ENCODE measurements at places on chromosomes 11 and 22.

DNA sequence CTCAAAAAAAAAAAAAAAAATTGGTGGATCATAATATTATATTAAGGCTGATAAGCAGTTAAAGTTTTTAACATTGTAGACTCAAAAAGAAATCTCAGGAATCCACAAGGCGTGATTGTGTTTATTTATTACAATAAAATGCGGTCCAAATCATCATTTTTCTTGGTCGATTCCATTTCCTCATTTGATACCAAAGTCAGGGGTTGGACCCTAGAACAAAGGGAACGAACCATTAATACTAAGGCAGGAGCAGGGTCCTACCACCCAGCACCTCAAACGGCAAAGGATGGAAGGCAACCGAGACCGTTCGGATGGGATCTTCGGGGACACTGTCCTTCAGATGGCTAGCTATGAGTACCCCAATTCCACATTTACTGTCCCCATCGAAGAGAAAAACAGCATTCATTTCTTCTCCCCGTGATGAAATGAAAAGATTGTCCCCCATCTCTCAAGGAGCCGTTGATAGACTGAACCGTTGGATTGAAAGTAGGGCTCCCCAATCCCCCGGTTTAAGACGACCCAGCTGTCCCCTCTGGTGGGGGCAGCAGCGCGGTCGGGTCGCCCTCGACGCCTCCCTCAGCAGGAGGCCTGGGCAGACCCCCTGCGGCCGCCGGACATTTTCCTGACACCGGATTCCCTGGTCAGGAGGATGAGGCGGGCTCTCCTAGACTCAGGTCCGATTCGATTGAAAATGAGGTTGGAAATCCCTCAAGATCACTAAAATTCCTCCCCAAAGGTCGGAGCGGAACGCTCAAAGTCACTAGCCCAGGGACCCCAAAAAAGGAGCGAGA is 607 bp downstream of the DMC1 start:
- DNase-seq, result no peak

GRCh38 chr22:49852898-49853894 is at the start of gene ZBED4:
Gene ZBED4 (plus strand): TSS chr22:49853844. CDS start chr22:49883663, 29,819 bp downstream.
- DNase-seq, result peak; percentile 96

DNA sequence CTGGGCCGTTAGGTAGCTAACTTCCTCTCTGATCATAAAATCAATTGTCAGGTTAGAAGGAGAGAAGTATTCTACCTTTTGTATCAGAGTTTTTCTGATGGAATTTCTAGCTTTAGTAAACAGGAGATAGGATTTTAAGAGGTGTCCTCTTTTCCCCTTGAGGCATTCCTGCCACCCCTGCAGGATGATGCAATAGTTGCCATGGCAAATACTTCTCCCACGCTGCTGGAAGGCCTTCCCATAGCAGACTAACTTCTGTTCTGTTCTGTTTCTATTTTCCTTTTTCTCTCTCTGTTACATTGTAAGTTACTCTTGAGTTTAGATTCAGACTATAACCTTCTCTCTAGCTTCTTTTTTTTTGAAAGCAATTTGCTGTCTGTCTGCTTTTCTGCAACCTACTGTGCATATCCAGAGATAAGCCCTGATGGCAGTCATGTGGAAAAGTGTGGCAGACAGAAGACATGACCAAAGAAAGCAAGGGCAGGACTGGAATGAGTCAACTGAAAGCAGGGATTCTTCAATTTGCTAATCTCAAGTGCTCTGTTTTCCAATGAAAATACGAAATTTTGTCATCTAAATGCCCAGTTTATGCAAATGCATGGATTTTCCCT is 679.1 kb downstream of the DLG2 start:
- no peak for DNase-seq

DNA sequence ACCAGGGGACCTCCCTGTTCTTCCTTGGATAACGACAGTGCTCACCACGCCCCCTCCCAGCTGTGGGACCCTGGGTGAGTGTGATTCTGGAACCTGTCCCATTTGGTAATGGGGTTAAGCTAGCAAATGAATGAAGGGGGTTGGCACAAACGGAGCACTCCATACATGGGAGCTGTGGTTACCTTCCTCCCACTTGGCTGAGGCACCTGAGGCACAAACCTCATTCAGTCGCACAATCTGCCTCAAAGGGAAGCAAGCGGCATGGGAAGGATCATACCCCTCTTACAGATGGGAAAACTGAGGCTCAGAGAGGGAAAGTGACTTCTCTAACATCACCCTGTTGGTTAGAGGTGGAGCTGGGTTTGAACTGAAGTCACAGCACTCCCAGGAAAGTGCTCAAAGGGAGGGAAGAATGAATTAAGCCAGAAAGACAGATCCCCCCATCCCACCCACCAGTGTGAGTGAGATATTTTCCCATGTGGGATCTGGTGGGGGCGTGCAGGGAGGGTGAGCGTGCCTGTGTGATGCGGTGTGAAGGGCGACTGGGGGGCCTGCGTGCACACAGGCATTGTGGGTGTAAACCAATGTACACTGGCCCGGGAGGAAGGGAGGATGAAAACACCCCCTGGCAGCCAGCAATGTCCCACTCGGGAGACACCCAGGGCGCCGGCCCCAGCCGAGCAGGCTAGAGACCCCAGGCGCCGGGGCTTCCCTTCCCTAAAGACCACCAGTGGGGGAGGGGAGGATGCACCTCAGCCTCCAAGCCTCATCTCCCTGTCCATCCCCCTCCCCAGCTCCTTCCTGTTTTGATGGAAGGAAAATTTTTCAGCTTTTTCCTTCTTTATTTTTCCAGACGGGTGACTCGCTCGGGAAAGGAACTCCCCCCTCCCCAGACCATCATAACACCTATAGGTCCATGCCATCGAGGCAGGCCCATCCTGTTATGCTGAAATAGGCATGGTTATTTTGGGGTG is 8.0 kb upstream of the PDGFB start:
- no peak for DNase-seq

DNA sequence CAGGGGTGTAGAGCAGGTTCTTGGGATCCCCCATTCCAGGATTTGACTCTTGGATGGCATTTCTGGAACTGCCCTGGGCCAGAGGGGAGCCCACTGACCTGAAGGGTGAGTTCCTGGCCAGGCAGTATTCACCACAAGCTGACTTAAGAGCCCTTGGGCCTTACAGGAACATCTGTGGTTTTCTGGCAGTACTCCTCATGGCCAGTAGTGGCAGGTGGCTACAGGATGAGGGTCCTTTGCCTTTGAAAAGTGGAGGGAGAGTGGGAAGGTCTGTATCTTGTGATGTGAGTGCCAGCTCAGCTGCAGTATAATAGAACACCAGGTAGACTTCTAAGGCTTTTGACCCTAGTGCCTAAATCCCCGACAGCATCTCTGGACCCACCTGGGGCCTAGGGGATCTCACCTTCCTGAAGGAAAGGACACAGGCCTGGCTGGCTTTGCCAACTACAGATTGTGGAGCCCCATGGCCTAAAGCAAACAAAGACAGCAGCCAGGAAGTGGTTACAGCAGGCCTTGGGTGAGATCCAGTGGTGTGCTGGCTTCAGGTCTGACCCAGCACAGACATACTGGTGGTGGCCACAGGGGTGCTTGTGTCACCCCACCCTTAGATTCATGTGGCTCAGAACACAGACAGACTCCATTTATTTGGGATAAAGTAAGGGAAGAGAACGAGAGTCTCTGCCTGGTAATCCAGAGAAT is 9.0 kb downstream of the OR51S1 start:
- DNase-seq, result no peak

DNA sequence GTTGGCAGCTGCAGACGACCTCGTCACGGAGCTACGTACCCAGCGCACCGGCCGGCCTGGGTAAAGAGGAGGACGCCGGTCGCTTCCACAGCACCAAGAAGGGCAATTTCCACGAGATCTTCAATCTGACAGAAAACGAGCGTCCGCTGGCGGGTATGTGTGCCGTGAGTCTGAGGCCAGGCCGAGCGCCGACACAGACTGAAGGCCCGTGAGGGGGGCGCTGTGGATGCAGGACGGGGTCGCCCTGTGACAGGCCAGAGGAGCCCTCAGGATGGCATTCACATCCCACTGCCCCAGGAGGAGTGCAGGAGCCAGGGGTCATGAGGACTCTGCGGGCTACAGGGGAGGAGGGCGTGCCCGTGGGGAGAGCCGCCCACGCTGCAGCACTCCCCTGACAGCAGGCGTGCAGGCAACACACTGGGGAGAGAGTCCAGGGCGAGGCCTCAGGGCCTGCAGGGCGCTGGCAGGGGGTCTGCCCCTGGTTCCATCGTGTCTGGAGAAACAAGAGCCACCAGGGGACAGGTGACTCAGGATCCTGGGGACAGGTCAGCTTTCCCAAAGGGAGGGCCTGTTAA is 53.6 kb downstream of the GRAMD4 start:
- no peak for DNase-seq

DNA sequence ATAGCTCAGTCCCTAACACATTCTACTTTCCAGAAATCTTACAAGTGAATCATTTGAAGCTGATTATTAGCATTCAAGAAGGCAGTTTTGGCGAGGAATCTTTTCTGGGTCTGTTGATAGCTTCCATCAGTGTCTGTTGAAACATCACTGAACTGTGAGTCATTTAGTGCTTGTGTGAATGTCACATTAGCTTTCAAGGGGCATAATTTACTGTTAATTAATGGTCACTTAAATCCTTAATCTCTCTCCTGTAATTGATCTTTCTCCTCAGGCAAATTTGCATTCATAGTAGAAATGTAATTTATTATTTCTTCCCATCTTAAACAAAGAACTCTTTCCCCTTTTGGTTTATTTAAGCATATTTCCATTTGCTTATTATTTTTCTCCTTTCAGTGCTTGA is 2.6 kb downstream of the HTR3B start:
- no peak for DNase-seq

DNA sequence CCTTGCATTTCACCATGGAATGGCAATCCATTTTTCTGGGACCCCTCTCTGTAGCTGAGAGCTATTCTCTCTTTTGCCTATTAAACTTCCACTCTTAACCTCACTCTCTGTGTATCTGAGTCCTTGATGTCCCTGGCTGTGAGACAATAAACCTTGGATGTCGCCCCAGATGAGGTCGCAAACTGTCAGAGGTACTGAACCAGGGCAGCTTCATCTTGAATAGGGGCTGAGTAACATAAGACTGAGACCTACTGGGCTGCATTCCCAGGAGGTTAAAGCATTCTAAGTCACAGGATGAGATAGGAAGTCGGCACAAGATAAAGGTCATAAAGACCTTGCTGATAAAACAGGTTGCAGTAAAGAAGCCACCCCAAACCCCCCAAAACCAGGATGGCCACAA is 68.0 kb downstream of the RSF1 start:
- no peak for DNase-seq

GRCh38 chr11:108241330-108242037 is 18.6 kb downstream of the ATM start:
- DNase-seq, result no peak

DNA sequence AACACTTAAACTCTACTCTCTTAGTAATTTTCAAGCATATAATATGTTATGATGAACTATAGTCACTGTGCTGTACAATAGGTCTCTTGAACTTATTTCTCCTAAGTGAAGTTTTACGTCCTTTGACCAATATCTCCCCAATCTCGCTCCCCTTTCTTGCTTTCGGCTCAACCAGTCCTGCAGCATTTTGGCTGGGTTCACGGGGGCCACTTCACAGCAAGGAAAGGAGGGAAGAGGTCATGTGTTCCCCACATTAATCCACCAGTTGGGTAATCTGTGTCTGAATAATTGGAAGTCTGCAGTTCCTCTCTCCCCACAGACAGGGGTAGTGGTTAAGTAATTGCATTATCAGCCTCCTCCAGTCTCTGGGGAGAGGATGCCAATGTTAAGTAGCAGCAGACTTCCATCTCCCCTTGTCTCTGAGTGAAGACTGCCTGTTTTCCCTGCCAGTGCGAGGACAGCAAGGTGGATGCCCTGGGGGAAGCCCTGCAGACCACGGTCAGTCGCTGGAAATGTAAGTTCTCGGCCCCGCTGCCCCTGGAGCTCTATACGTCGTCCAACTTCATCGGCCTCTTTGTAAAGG is 59.2 kb upstream of the CRTAM start:
- peak; percentile 75 for DNase-seq

GRCh38 chr11:132911186-132911585 is 621.1 kb downstream of the OPCML start:
- no peak for DNase-seq

DNA sequence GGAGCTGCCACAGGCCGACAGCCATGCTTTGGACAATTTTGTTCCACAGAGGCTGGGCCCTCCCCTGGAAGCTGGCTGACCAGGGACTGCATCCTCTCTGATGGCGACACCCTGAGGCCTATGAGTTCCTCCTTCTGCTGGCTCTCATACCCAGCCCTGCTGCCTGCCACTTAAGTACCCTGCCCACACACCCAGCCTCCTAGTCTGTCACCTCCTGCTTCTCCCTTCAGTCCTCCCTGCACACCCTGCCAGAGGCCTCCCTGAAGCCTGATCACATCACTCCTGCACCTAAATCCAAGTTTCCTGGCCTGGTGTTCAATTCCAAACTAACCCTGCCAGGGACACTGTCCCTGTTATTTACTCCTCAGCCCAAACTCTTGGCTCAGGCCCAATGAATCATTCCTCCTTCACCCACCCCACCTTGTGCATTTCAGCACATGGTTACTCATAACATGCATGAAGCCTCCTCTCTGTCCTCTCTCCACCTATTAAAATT is 136.7 kb upstream of the NECTIN1 start:
- peak; percentile 18 for DNase-seq

DNA sequence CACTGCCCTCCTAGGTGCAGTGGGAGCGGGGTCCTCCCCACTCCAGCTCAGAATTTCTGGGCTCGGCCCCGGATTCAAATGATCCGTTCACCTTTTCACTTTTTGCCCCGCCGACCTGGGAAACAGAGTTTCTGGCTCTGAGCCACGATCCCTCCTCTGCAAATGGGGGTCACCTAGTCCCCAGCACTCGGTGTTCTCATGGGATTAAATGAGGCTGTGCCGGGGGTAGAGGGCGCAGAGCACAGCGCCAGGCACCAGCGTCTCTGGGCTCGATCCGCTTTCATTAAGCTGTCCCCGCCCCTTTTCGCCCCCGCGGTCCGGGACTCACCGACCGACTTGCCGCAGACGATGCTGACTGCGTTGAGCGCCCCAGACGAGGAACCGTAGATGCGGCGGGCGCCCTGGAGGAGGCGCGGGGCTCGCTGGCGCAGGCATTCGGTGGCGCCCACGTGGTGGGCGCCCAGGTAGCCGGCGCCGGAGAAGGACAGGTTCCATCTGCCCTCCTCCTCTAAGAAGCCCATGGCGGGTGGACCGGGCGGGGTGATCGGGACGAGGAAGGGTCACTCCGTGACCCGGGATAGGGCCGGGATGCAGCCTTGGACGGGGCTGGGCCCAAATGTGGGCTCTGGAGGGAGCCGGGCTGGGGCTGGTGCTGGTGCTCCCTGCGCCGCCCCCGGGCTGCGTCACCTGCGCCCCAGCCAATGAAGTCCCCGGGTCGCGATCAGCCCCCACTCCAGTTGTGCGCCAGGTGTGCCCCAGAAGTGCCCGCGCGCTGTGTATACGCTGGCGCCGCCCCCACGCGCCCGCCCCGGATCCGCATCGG is at the start of gene PNPLA5:
Gene PNPLA5, minus strand, starts transcription at position 654 of the 823 bp plus-strand sequence. Its CDS starts 133 bp downstream, at position 521.
- DNase-seq, result peak; percentile 22

- DNase-seq, result no peak
These were observed 57.6 kb downstream of the RNF169 start for GRCh38 chr11:74806267-74806666.

DNA sequence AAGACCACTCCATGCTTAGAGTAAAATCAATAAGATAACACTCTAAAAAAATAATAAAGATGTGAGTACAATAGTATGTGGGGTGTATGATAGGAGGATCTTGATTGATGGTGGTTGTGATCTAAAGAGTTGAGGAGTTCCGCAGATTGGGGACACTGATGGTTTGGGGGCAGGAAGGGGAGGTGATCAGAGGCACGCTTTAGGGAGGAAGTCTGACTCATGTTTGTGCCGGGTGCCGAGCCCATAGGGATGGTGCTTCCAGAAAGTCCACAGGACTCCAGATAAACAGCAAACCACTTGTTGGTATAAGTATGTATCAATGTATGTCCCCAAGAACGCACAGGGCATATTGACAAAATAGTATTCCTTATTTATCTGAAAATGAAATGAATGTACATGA is 27.5 kb downstream of the LINC01488 start:
- DNase-seq, result no peak

All from inflammatory macrophage treated with lipopolysaccharide for 1 hour (primary cell).